Left ventricle myocardium inferior (tissue), 1 donor: ENCODE measurements at places on chromosomes 1 and 21. TPM values are rescaled to one million over a fixed set of nuclear protein-coding genes. Genes with fewer than 3 reads are reported as not detected.

GRCh38 chr1:29835406-29835805 is 599.1 kb downstream of the PTPRU start:
- no peak for DNase-seq

Gene SMCP
- total RNA-seq: not detected

Gene OR2T29
- not detected for total RNA-seq

- no peak for DNase-seq
Measured at GRCh38 chr1:40416709-40417108, 33.6 kb upstream of the ZFP69B start.

DNA sequence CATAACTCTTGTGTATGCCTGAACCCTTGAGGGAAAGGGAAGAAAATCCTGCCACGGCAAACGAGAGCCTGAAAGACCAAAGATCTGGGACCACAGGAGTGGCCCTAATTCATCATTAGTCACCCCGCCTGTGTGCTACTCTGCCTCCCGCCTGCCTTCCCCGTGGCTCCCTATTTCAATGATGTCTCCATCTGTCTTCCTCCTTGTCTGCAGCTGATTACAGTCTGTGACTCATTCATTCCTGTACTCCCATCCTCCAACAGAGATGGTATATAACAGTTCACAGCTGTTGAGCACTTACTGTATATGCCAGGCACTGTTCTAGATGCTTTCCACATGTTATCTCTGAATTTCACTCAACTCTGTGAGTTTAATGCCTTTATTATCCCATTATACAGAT is 96.6 kb downstream of the SEC16B start:
- DNase-seq: no peak

Gene NUDT4B
- total RNA-seq: not detected

DNA sequence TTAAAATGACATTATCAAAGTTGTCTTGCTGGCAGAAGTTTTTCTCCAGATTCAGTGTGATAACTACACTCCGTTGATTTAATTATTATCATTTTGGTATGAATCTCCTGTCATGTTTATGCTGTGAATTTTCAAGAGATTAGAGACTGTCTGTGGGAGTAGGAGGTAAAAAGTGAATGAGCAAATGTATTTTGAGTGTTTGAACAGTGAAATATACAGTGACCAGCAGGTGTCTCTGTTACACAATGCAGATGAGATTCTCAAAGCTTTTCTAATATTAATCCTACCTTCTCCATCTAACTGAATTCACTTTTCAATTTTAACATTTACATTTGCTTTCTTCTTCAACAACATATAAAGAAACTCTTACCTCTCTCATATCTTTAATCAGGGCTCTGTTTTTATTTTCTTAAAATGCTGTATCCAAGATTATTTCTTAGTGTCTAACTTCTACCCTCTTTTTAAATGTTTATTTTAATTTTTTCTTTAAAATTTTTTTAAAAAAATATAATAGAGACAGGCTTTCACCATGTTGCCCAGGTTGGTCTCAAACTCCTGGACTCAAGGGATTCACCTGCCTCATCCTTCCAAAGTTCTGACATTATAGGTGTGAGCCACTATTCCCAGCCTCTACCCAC is 20.9 kb upstream of the HSPA13 start:
- no peak for DNase-seq
